ENCODE measurements at places on chromosomes 2 and 18.

DNA sequence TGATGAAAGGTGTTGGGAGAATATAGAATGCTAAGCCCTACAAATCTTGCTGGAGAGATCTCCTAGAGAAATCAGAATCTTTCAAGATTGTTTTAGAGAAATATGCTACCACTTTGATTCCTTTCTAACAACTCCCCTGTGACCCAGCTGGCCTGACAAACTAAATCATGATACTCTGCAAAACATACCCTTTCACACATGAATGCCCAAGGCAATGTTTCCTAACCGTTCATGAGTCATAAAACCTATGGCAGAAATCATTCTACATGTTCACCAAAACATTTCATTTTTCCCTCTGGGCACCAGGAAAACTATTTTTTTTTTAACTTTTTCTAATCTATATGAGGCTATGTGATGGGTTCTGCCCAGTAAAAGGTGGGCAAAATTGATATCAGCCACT, 77.8 kb upstream of the SETBP1 start:
- peaks cover 3% of the 10 kb centered on the region for H3K4me1 ChIP-seq
- no peak overlapping the region for H3K4me3 ChIP-seq
- H3K27me3 ChIP-seq = no peaks in the 10 kb centered on the region
- no peak for DNase-seq
- peak overlapping the region; percentile 23 for H3K27ac ChIP-seq
- no peaks in the 10 kb centered on the region for H3K36me3 ChIP-seq

GRCh38 chr18:40124107-40124506, 1830.9 kb upstream of the PIK3C3 start:
- no peaks in the 10 kb centered on the region for H3K36me3 ChIP-seq
- DNase-seq = no peak
- no peak overlapping the region for H3K27ac ChIP-seq
- H3K4me3 ChIP-seq = no peak overlapping the region
- no peaks in the 10 kb centered on the region for H3K27me3 ChIP-seq

- DNase-seq = no peak
- H3K27ac ChIP-seq = no peak overlapping the region
- no peaks in the 10 kb centered on the region for H3K27me3 ChIP-seq
- H3K4me3 ChIP-seq = no peak overlapping the region
- no peaks in the 10 kb centered on the region for H3K4me1 ChIP-seq
- no peaks in the 10 kb centered on the region for H3K36me3 ChIP-seq
Measured at GRCh38 chr2:218427741-218428140, 8.8 kb downstream of the VIL1 start.

DNA sequence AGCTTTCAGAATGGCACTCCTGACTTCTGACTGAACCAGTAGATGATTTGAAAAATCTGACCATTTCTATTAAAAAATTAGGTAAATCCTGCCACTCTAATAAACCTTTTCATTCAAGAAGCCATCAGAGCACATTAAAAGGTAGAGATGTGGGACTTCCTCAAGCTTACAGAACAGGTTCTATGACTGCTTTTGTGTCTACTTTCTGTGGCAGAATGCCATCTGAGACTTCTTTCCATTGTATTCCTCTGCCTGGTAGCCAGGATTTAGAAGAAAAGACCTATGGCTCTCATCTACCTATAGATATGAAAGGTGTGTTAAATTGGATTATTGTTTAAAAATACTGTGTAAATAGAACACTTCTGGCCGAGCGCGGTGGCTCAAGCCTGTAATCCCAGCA, 99.9 kb upstream of the NABP1 start:
- H3K4me3 ChIP-seq = no peak overlapping the region
- DNase-seq = no peak
- H3K36me3 ChIP-seq = no peaks in the 10 kb centered on the region
- no peaks in the 10 kb centered on the region for H3K4me1 ChIP-seq

DNA sequence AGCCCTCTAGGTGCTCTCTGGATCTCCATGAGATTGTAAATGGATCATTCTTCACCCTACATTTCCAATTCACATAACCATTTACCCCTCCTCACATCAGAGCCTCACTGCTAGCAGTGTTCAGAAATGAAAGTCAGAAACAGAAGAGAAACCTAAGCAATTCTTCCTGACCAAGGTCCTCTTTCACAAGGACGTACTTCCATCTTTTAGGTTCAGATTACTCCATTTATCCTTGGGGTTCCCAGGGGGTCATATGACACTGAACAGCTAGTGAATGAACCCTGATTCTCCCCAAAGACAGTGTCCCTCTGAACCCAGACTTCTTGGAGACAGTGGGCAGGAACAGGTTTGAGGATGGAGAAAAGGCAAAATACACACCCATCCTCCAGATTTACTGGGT, 12.9 kb upstream of the MARCO start:
- H3K36me3 ChIP-seq = no peaks in the 10 kb centered on the region
- no peak overlapping the region for H3K4me3 ChIP-seq
- no peaks in the 10 kb centered on the region for H3K4me1 ChIP-seq
- H3K27ac ChIP-seq = no peak overlapping the region

DNA sequence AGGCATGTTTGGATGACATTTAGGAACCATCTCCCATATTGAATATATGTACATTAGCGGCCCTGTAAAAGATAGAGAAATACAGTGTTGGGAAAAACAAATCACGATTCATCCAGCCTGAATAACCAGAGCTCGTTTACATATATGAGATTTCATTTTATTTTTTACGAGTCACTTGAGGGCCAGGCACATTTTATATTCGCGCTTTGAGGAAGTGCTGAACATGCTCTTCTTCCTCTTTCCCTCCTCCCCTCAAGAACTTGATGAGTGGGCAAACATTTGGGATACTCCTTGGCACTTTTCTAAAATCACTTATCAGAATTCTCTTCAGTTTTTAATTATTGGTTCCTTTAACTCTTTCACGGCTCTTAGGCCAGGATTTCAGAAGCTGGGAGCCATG, 268.0 kb upstream of the TANK start:
- no peak overlapping the region for H3K4me3 ChIP-seq
- H3K4me1 ChIP-seq = no peaks in the 10 kb centered on the region
- no peaks in the 10 kb centered on the region for H3K27me3 ChIP-seq
- H3K36me3 ChIP-seq = no peaks in the 10 kb centered on the region

- no peaks in the 10 kb centered on the region for H3K36me3 ChIP-seq
- H3K27ac ChIP-seq = no peak overlapping the region
- no peaks in the 10 kb centered on the region for H3K4me1 ChIP-seq
- no peak overlapping the region for H3K4me3 ChIP-seq
Measured at GRCh38 chr2:198253995-198254394, 449.6 kb downstream of the PLCL1 start.

GRCh38 chr2:195382186-195382585, 274.8 kb upstream of the SLC39A10 start:
- no peak overlapping the region for H3K27ac ChIP-seq
- no peak for DNase-seq
- H3K27me3 ChIP-seq = no peaks in the 10 kb centered on the region

- H3K4me1 ChIP-seq = no peaks in the 10 kb centered on the region
- no peaks in the 10 kb centered on the region for H3K36me3 ChIP-seq
- no peaks in the 10 kb centered on the region for H3K27me3 ChIP-seq
- no peak overlapping the region for H3K4me3 ChIP-seq
Measured at GRCh38 chr18:45295388-45295787, 319.9 kb upstream of the SLC14A2 start.

- no peaks in the 10 kb centered on the region for H3K4me1 ChIP-seq
- DNase-seq = no peak
- no peak overlapping the region for H3K27ac ChIP-seq
Measured at GRCh38 chr18:73739098-73739497, 408.5 kb downstream of the FBXO15 start.

GRCh38 chr18:48445540-48445939, 36.4 kb upstream of the ZBTB7C start:
- H3K27ac ChIP-seq = peak overlapping the region; percentile 26
- no peak for DNase-seq
- peaks cover 10% of the 10 kb centered on the region for H3K4me1 ChIP-seq
- no peaks in the 10 kb centered on the region for H3K27me3 ChIP-seq
- no peak overlapping the region for H3K4me3 ChIP-seq

DNA sequence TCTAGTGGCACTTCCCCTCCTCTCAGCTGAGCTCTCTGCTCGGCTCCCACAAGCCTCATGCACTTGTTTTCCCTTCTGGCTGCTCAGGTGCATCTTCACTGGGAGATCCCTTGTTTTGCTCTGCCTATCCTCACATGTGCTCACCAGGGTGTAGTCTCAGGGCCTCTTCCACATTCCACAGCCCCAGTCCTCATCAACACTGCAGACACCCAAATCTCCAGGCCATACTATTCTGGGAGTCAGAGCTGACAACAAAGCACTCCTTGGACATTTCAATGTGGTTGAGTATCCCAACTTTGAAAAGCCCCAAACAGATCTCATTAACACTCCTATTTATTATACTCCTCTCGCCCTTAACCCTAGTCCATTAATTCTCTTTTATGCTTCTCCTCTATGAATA, 71.3 kb downstream of the CCDC93 start:
- no peak for DNase-seq
- H3K4me1 ChIP-seq = no peaks in the 10 kb centered on the region
- peaks cover 29% of the 10 kb centered on the region for H3K36me3 ChIP-seq
- H3K4me3 ChIP-seq = no peak overlapping the region
- H3K27me3 ChIP-seq = no peaks in the 10 kb centered on the region
- no peak overlapping the region for H3K27ac ChIP-seq

- no peaks in the 10 kb centered on the region for H3K27me3 ChIP-seq
- no peak overlapping the region for H3K27ac ChIP-seq
- no peaks in the 10 kb centered on the region for H3K4me1 ChIP-seq
- H3K4me3 ChIP-seq = no peak overlapping the region
Measured at GRCh38 chr2:84749442-84749841, 131.4 kb downstream of the TRABD2A start.

DNA sequence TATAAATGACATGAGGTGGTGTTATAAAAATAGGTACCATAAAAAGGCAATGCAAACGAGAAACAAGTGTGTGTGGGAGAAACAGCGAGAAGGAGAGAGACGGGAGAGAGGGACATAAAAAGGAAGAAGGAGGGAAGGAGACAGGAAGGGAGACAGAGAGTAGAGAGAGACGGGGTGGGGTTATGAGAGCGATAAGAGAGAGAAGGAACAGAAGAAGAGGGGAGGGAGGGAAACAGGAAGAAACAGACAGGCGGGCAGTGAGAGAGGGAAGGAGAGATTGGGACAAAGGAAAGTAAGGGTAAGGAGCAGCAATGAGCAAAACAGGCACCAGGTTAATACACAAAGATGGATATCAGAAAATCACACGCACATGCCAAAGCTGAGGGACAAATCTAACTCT, 83.7 kb downstream of the TGFA start:
- no peak for DNase-seq
- H3K36me3 ChIP-seq = no peaks in the 10 kb centered on the region
- no peak overlapping the region for H3K4me3 ChIP-seq
- H3K27ac ChIP-seq = no peak overlapping the region
- no peaks in the 10 kb centered on the region for H3K27me3 ChIP-seq
- H3K4me1 ChIP-seq = no peaks in the 10 kb centered on the region

DNA sequence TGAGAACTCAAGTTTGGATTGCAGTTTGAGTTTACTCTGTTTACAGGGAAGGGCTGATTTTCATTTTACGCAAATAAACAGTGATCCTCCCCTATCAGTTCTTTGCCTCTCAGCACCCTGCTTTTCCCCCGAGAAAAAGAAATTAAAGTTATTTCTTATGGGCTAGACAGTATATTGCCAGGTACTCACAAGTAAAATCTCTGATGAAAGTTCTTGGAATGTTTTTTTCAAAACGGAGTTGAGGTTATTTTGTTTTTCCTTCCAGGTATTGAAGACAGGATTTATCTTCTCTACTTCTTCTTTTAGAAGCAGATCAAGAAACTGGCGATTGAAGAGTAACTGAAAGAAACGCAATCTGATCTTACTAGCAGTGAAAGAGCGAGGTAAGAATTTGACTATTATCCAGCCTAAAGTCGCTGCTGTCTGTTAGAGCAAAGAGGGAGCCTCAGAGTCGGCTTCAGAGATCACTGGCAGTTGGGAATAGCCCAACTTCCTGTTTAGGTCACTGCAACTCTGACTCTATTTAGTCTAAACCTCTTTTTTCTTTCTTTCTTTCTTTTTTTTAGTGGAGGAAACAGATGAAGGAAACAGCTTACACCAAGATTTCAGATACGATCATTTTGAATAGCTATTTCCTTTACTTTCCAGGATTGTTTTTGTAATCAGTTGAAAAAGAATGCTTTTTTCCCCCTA, at the start of gene TFPI:
Gene TFPI (minus strand): TSS at position 425 of the 693 bp plus-strand sequence. CDS start 50,667 bp downstream, outside the sequence.
- no peaks in the 10 kb centered on the region for H3K36me3 ChIP-seq
- peak within 1 kb of the TSS; percentile 67 for H3K27ac ChIP-seq
- no peaks in the 10 kb centered on the region for H3K4me1 ChIP-seq
- H3K4me3 ChIP-seq = peak within 1 kb of the TSS; percentile 34

GRCh38 chr2:72780477-72780876, 45.4 kb downstream of the EXOC6B start:
- H3K27me3 ChIP-seq = no peaks in the 10 kb centered on the region
- H3K4me1 ChIP-seq = peaks cover 3% of the 10 kb centered on the region
- no peak overlapping the region for H3K4me3 ChIP-seq

- no peaks in the 10 kb centered on the region for H3K36me3 ChIP-seq
- no peaks in the 10 kb centered on the region for H3K4me1 ChIP-seq
- DNase-seq = no peak
Measured at GRCh38 chr18:40272630-40273231, 1682.3 kb upstream of the PIK3C3 start.

GRCh38 chr2:238466243-238466756, 39.6 kb downstream of the ASB1 start:
- no peak overlapping the region for H3K27ac ChIP-seq
- DNase-seq = no peak
- H3K4me1 ChIP-seq = no peaks in the 10 kb centered on the region
- no peaks in the 10 kb centered on the region for H3K27me3 ChIP-seq

- H3K4me3 ChIP-seq = no peak overlapping the region
- H3K27ac ChIP-seq = no peak overlapping the region
- no peaks in the 10 kb centered on the region for H3K36me3 ChIP-seq
Measured at GRCh38 chr2:176435729-176436128, 166.5 kb downstream of the MTX2 start.

DNA sequence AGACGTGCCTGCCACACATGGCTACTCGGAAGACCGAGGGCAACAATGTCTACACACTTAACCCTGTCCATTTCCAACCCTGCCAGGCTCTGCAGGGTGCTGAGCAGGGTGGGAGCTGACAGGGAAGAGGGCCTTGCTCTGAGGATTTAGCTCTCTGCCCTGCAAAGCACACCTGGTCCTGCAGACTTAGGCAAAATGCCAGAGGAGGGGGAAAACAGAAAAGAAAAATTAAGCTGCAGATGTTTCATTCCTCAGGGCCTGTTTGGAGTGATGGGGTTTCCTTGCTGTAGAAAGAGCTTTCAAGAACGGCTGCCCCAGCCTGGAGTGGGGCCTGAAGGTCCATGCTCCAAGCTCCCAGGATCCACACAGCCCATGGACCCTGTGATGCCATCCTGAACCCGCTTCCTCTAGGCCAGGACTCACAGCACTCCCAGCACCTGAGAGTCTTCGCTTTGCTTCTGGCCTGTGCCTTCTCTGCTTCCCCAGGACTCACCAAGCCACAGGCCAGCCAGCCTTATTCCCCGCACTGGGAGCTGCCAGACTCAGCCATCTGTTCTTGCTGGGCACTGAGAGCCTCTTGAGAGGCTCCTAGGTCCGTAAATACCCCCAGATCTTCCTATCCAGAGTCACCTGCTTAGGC, 9.1 kb upstream of the TEX51 start:
- H3K4me1 ChIP-seq = peaks cover 5% of the 10 kb centered on the region
- H3K36me3 ChIP-seq = no peaks in the 10 kb centered on the region
- H3K27me3 ChIP-seq = no peaks in the 10 kb centered on the region
- DNase-seq = no peak
- H3K4me3 ChIP-seq = no peak overlapping the region
- H3K27ac ChIP-seq = no peak overlapping the region

Data from esophagus squamous epithelium (tissue), 5 donors.